Activated CD8-positive, alpha-beta memory T cell treated with anti-CD3 and anti-CD28 coated beads, Interleukin-2, amount 50 U/mL, for 48 hours (primary cell): ENCODE measurements at places on chromosomes 3 and 15.

DNA sequence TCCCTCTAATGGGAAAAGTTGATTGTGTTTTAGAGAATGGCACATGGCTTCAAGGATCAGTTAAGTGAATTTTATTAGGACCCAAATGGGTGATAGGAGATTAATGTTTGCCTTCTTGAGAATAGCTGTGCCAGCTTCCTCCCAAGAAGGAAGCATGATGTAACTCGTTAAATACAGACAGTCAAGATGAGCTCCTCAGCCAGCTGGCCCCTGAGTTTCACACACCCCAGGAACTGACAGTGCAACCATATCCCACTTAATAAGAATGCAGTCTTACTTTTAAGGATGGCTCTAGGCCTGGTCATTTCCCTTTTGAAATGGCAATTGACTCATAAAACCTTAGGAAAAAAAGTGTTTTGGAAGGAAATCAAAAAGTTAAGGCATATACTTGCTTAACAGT lies 472.8 kb upstream of the KCNMB2 start:
- no peak for DNase-seq

DNA sequence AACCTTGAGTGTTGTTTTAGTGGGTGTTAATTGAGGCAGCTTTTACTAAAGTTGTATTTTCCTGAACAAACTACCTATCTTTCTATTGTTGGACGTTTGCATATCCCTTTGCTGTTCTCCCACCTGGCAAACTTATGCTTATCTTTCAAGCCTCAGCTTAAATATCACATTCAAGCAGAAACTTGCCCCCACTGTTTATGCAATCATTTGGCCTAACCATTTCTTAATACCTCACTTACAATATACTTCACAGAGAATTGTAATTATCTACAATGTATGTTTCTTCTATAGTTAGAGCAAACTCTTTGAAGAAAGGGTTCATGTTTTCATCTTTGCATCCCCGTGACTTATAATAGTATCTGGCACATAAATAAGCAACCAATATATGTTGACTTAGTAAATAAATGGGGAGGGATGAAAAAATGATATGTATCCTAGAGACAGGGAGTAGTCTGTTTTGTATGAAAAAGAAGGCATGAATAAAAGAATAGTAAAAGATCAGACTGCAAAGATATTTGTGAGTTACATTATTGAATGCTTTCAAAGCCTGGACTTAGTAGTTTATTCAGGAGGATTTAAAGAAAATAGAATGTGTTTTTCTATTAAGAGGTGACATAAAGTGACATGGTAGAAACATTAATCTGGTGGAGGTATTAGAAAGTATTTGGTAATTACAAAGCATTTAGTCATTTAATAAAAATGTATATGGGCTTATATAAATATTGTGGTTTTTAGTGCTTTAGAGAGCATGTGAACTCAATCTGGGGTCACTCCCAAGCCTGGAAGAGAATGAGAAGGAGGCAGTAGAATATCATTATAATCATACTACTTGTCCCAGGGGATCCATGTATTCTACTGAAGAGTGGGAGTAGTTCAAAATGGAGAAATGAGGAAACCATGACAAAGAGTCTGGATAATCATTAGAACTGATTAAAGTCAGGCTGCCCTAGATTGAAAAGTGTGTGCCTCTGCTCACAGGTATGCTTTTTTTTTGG lies 60.0 kb upstream of the DCBLD2 start:
- DNase-seq, result no peak

DNA sequence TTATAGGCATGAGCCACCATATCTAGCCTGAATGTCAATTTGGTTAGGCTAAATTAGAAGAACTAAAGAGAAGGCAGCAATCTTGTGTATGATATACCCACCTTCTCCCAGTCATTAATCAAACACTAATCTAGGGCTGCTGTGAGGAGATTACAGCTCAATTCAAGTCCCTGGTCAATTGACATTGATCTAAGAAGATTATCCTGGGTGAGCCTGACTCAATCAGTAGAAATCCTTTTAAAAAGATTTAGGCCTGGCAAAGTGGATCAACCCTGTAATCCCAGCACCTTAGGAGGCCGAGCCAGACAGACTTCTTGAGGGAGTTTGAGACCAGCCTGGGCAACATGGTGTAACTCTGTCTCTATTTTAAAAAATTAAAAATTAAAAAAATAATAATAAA lies 2.5 kb upstream of the DNAH12 start:
- DNase-seq, result no peak

DNA sequence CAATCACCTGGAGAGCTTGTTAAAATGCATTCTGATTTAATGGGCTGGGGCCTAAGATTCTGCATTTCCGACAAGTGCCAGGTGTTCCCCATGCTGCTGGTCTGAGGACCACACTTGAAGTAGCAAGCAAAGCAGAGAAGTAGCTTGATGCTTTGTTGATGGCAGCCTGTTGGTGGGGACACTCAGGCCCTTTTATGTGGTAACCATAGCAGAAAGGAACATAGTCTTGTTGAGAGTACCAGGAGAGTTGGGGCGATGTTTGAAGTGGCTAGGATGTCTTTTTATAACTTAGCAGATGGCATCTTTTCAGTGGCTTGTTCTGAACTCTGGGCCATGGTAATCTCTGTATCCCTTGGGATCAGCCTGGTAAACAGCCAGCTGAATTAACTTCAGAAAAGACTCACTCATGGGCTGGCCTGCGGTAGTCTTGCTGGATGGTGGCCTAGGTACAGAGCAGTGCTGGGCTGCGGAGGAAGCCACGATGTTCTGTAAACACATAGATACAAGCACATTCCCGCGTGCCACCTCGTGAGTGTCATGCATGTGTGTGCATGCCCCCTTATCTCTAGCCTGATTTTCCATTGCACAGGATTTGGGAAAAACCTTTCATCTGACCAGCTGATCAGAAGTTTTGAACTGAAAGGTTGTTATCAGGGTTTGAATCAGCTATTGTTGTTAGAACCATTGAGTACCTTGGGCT lies 292.4 kb upstream of the LRRFIP2 start:
- no peak for DNase-seq

DNA sequence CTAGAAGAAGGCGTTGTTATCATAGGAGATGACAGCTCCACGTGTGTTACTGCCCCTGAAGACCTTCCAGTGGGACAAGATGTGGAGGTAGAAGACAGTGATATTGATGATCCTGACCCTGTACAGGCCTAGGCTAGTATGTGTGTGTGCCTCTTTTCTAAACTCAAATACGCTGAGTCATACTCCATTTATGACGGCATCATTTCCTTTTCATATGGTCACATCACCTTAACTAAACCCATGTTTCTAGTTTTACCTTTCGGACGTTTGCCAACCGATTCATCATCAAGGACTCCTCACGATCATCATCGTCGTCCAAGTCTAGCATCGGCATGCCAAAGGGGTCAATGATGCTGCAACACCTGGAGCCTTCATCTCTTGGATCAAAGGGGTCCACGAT lies 149.0 kb downstream of the CBLB start:
- no peak for DNase-seq

DNA sequence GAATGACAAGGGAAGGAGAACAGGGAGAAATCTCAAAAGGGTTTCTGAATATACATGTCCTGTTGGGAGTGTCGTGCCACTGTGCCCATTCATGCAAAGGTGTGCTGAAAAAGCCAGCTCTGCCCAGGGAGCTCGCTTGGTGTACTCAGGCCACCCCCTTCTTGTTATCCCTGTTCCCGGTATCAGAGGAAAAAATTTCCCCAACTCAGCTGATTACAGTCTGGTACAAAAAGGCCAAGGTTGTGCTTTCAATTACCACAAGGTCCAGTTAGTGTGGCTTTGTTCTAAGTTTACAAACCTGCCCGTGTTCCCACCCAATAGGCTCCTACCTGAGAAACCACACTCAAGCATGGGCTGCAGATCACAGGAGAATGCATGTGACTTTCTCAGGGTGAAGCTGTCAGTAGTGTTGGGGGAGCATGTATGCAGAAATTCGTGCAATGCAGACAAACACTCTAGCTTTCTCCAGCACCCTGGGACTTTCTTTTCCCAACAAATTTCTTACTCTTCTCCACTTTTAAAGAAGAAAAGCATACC lies 648.5 kb downstream of the NR2F2 start:
- DNase-seq, result no peak

DNA sequence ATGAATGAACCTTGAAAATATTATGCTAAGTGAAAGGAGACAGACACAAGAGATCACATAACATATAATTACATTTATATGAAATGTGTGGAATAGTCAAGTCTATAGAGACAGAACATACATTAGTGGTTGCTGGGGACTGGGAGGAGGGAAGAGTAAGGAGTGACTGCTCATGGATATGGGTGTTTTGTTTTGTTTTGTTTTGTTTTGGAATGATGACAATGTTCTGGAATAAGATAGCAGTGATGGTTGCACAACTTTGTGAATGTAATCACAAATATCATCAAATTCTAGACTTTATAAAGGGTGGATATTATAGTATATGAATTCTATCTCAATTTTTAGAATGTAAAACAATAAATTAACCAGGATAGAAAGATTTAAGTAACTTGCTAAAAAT lies 57.4 kb upstream of the PHLDB2 start:
- DNase-seq, result no peak

DNA sequence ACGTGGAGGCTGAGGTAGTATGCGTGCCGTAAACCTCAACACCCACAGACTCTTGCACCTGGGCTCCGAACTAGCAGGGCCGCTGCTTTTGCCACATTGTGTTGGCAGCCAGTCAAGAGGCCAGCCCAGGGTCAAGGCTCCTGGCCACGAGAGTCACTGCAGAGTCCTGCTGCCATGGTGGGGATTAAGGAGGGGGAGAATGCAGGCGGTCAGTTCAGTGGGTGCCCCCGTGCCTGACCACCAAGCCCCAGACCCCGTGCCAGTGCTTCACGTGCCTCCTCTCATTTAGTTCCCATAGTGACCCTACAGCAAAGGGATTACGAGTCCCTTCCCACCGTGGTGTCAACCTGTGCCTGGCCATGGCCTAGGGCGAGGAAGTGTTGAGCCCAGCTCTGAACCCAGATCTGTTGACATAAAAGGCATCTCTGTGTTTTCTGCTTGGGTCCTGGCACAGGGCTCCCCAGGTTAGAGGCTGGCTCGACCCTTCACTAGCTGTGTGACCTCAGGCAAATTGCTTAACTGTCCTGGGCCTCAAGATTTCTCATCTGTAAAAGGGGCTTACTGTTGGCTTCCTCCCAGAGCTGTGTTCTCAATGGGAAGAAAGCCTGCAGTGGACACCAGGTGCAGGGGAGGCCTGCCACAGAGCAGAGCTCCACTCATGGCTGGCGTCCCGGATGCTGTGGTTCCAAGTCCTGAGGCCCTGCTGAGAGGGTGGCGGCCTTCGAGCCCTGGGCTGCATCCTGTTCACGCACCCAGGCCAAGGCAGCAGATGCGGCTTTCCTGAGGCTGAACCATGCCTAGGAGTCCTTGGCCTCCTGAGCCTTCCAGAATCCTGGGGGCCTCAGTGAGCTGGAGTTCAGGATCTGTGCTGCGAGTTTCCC lies 32.8 kb downstream of the FBLN2 start:
- no peak for DNase-seq

DNA sequence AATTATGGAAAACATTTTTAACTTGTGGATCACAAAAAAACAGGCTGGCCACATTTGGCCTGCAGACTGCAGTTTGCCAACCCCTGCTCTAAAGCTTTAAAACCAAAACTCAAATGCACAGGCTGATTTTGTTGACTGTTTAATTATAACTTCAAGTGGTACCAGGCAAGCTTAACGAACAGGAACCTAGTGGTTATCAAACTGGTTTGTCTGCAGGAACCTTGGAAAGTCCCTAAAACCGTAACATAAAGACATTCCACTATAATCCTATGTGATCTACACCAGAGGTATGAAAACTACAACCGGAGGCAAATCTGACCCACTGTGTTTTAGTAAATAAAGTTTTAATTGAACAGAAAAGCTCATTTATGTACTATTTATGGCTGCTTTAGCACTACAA lies 52.4 kb downstream of the TBL1XR1 start:
- no peak for DNase-seq

- DNase-seq, result no peak
Measured at GRCh38 chr3:122004107-122004506, 17.9 kb downstream of the ILDR1 start.

DNA sequence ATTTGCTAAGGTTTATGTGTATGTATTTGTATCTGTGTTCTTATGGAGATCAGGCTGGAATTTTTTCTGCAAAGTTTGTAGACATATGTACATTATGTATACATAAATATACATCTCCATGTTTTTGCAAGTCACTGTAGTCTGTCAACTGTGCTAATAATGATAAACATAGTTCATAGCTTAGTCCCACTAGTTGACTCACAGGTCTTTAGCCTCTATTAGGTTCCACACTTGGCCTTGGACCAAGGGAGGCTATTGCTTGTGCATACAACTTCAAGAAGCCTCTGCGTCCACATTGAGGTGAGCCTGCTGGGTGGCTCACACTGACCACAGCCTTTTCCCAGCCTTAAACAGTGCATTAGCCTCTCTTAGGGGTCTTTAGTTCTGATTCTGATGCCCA lies 243.8 kb upstream of the PEX5L start:
- no peak for DNase-seq

GRCh38 chr3:116260491-116260890 lies 184.8 kb downstream of the LSAMP start:
- DNase-seq, result no peak

DNA sequence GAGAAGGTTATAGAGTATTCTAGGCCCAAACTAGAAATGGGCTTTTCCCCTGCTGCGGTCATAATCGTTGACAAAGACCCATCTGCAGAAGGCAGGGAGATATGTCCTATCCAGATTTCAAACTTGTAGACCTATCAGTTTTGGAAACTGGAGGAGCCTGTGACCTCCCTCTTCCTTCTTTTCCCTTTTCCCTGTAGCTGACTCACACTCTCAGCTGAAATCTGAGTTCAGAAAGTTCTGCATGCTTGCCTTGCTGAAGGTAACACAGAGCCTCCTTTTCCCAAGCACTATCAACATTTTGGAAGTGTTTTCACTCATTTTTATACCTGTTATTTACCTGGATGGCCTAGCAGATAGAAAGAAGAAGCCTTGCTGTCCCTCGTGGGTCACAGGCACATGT lies 59.1 kb upstream of the PSMD6 start:
- no peak for DNase-seq
